ENCODE measurements at places on chromosomes 3 and 15.

DNA sequence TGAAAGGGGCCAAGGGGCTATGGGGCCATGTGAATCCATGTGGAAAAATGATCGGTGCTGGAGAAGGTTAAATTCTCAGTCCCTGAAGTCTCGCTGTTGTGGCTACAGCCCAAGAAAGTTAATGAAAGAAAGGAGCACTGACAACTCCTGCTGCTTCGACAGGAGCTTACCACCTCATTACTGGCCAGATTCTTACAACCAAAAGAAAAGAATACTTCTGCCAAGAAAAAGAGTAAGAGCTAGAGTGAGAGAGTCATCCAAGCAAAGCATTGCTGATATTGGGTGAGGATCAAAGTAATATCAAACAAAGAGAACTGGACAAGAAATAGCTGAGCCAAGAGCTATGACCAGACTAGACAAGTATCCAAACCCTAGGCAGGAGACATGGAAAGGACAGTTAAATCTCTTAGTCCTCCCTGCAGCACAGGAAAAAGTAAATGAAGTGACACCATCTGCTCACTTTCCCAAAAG is 348.4 kb upstream of the PLSCR5 start:
- DNase-seq: no peak

GRCh38 chr15:87866961-87867360 is 389.6 kb downstream of the NTRK3 start:
- DNase-seq: no peak

- no peak for DNase-seq
Observed at GRCh38 chr3:70094197-70094596, 94.7 kb downstream of the SAMMSON start.

GRCh38 chr3:42387802-42388651 is 22.4 kb downstream of the LYZL4 start:
- peak; percentile 12 for DNase-seq

GRCh38 chr15:67039384-67040075 is 25.9 kb upstream of the SMAD3 start:
- DNase-seq: no peak

- DNase-seq: no peak
Observed at GRCh38 chr15:58213587-58214338, 75.6 kb downstream of the AQP9 start.

Data from activated T-cell treated with anti-CD3 and anti-CD28 coated beads for 1 hour (primary cell).